ENCODE measurements at places on chromosomes 6 and 20. TPM values are rescaled to one million over a fixed set of nuclear protein-coding genes. Genes with fewer than 3 reads are reported as not detected.

MYBL2 gene
- 80.3 TPM for total RNA-seq

- no peak overlapping the region for H3K4me3 ChIP-seq
- no peaks in the 10 kb centered on the region for H3K36me3 ChIP-seq
- H3K4me1 ChIP-seq = peaks cover 21% of the 10 kb centered on the region
- H3K27ac ChIP-seq = no peak overlapping the region
- no peak for DNase-seq
These were observed 89.9 kb upstream of the ZNF217 start for GRCh38 chr20:53683506-53683905.

GRCh38 chr6:80183019-80183795, 76.7 kb downstream of the BCKDHB start:
- no peaks in the 10 kb centered on the region for H3K27me3 ChIP-seq
- no peak overlapping the region for H3K4me3 ChIP-seq
- H3K36me3 ChIP-seq = peaks cover 28% of the 10 kb centered on the region

DNA sequence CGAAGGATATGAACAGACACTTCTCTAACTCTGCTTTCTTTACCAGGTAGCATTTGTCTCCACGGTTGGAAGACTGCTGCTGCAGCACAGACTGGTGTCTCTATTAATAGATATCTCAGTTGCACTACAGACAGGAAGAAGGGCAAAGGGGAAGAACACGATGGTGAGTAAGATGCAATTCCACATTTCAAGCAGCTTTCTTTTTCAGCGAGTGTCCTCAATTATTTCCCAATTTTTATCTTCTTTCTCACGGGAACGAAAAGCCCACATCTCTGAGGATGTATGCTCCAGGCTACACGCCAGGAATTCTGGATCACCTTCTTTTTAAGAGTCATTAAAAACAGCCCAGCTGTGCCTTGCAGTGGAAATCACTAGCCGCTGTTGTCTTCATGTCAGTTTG, 311.6 kb upstream of the ECI2 start:
- peaks cover 5% of the 10 kb centered on the region for H3K27me3 ChIP-seq
- no peak for DNase-seq
- no peak overlapping the region for H3K4me3 ChIP-seq
- no peak overlapping the region for H3K27ac ChIP-seq
- H3K4me1 ChIP-seq = no peaks in the 10 kb centered on the region

TP53TG5 gene
- 0.55 TPM for total RNA-seq

Data from activated CD4-positive, alpha-beta memory T cell treated with anti-CD3 and anti-CD28 coated beads for 36 hours (primary cell).